ENCODE measurements at places on chromosomes 11 and 22. TPM values are rescaled to one million over a fixed set of nuclear protein-coding genes. Genes with fewer than 3 reads are reported as not detected.

Gene CLMP
- 35.9 TPM for total RNA-seq

Gene RNF26
- 41.1 TPM for total RNA-seq

Gene NUDT8
- 14.4 TPM for total RNA-seq

Gene CREB3L1
- 5.8 TPM for total RNA-seq

Gene DERL3
- total RNA-seq, result 0.40 TPM

Gene THRSP
- not detected for total RNA-seq

Gene TREH
- total RNA-seq, result not detected

Gene TPBGL
- total RNA-seq, result 0.35 TPM

Gene MS4A6A
- not detected for total RNA-seq

Gene KCNQ1OT1
- total RNA-seq, result 0.07 TPM

Gene DTX4
- total RNA-seq, result 4.9 TPM

Gene GAS2
- total RNA-seq, result 0.79 TPM

Gene PANX2
- total RNA-seq, result 7.7 TPM

Gene THY1
- total RNA-seq, result 12.7 TPM

Gene ALDH3B1
- 131 TPM for total RNA-seq

Gene DDIAS
- total RNA-seq, result 18.2 TPM

Gene ARHGAP20
- not detected for total RNA-seq

Gene UPK3A
- total RNA-seq, result not detected

Gene LUZP2
- total RNA-seq, result not detected

Gene CARD18
- not detected for total RNA-seq

Gene SEC14L6
- total RNA-seq, result not detected

Gene CADM1
- 23.2 TPM for total RNA-seq

Gene CSRP3
- not detected for total RNA-seq

Gene PIWIL4
- 0.19 TPM for total RNA-seq

Gene C22orf42
- not detected for total RNA-seq

Gene TMEM121B
- total RNA-seq, result 0.14 TPM

Gene TBX1
- total RNA-seq, result 2.9 TPM

Gene PACSIN3
- 30.0 TPM for total RNA-seq

Gene MS4A7
- total RNA-seq, result not detected

Gene RAPSN
- 0.06 TPM for total RNA-seq

Gene AQP11
- total RNA-seq, result 2.3 TPM

Gene APOA4
- total RNA-seq, result not detected
